ENCODE measurements at places on chromosomes 7 and 10.

DNA sequence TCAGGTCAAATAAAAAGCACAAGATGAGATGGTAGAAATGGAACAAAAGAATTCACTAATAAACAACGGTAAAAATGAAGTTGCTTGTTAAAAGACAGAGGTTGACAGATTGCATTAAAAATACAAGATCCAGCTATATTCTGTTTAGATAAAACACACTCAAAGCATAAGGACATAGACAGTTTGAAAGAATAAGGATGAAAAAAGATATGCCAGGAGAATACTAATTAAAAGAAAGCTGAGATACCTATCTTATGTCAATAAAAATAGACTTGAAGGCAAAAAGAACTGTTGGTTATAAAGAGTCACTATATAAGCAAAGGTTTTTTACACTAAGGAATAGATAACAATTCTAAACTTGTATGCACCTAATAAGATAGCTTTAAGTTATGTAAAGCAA, 105.3 kb downstream of the GPR158 start:
- no peak for DNase-seq

DNA sequence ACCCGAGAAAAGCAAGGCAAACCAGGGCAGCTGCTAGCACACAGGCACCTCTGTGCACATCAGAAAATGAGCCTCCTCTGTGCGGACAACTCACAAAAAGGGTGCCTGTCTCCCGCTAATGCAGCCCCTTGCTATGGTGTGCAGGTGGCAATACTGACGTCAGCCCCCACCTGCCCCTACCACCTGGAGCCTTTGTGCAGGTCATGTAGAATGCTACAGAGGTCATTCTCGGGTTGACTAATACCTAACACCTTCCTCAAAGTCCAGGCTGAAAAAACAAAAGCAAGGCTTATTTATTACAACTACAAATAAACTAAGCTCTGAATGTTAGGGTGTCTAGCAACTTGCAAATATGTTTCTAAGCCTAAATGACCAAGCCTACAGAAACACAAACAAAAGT, 13.9 kb downstream of the PIP4K2A start:
- no peak for DNase-seq

- DNase-seq, result no peak
These were observed 143.4 kb downstream of the TMEM168 start for GRCh38 chr7:112646783-112647182.

- DNase-seq, result no peak
These were observed 210.4 kb upstream of the SVIL start for GRCh38 chr10:29845166-29845565.

DNA sequence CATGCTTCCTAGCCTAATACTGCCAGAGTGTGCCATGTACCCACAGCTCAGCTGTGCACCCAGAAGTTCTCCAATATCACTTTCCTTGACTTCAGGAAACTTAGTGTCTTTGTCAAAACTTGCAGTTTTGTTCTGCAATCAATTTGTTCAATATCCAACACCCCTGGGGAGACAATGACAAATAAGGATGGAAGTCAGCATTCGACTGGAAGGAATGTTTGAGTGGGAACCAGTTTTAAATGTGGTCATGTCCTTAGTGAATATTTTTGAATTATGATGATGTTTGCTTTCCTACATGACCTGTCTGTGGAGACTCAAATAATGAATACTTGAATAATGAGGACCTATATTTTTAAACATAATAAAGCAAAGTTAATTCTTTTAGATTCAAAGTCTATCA, 112.0 kb downstream of the ANK3 start:
- no peak for DNase-seq

- DNase-seq, result no peak
These were observed 81.0 kb upstream of the KMT2E start for GRCh38 chr7:104933022-104933421.

DNA sequence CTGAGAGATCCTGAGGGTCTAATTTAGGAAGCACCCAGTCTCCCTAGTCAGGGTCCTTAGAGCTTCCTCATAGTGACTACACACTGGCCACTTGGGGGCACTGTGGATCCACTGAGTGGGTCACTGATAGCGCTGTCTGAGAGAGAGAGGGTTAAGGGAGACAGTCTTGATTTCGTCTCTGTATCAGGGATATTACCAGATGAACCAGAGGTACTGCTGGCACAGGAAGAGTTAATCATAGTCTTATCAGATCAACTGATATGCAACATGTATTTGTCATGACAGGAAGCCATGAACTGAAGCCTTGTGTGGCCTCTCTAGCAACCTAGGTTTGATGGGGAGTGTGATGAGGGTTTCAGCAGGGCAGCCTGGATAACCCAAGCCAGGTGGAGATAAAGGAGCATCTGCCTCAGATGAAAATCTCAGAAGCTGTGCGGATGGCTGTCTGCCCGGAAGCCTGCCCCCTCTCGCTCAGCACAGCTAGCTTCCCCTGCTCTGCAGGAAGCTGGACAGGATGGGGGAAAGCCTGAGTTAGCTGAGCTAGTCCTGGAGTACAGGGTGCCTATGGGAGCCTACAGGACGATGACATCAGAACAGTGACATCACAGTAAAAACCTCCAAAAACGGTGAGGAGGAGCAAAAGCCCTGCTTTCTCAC, 214.0 kb upstream of the PRSS1 start:
- DNase-seq, result no peak

- no peak for DNase-seq
These were observed 173.9 kb downstream of the RNLS start for GRCh38 chr10:88409236-88409635.

- no peak for DNase-seq
These were observed 15.9 kb downstream of the SH3PXD2A start for GRCh38 chr10:103839519-103839871.

DNA sequence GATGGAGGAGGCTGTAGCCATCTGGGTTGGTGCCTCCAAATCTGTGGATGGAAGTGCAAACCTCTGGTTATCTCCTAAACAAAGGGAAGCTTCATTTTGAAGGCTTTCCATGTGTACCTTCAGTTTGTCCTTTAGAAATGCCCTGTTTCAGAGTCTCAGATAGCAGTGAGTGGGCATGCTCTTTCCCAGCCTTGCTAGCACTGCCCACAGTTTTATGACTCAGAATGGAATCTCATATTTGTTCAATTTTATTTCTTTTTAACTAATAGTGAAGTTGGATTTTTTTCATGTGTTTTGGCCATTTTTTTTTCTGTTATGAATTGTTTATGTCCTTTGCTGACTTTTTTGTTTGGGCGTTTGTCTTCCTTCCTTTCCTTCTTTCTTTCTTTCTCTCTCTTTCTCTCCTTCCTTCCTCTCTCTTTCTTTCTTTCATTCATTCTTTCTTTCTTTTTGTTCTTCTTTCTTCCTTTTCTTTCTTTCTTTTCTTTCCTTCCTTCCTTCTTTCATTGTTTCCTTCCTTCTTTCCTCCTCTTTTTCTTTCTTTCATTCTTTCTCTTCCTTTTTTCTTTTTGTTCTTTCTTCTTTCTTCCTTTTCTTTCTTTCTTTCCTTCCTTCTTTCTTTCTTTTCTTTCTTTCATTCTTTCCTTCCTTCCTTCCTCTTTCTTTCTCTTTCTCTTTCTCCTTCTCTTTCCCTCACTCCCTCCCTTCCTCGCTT, 25.6 kb downstream of the PRF1 start:
- no peak for DNase-seq

DNA sequence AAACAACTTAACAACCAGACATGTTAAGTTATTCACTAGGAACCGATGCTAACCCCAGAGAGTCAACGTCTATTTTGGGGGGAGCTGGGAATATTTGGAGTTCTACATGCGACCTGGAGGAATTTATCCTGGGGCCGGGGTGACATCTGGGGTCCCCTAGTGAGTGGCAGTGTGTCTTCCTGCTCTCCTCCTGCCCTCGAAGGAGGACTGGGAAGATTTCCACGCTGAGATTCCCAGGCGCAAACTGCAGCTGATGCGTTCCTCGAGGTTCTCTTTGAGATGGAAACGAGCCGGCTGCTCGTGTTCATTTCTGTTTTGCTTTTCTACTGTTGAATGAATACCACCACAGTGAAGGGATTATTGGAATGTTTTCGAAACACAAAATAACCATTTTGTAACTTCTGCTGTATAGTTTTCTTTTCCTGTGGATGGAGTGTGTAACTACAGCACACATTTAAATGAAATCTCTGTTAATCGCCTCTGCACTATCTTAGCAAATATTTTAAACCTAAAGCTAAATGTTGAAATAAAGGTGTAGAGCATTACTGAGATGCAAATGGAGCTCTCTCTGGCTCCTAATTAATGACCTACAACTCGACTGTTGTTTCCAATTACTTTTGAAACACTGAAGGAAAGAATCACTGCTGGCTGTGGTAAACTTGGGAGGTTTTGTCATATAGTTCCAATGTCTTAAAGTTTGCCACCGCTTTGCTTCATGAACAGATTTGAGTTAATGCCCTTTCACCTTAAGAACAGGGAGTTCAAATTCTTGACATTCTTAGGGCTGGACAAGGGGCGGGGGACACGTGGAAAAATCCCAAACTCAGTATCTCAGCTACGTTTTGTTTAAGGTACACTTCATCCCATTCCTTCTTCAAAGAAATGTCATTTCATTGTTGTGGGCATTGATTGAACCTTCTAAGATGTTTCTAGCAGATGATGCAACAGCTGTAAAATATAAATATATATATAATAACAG, 21.1 kb downstream of the GATA3 start:
- DNase-seq, result no peak

DNA sequence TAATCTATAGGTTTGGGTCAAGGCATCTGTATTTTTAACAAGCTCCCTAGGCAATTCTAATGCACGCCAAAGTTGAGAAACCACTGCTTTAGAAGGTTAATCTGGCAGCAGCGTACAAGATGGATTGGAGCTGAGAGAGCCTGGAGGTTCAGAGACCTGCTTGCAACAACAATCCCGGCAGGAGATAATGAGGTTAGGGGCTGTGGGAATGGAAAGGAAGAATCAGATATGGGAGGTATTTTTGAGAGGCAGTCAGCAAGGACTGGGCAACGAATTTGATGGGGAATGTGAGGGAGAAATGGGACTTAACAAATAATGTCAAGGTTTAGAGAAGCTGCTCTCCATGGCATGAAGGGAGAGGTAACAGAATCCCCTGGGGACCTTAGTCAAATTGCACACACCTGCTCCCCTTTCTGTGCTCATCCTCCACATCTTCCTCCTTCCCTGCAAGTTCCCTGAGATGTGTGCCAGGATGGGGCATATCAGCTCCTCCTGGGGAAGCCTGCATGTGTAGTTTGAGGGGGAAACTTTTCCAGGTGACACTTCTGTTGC, 731.0 kb upstream of the GALNT17 start:
- no peak for DNase-seq

DNA sequence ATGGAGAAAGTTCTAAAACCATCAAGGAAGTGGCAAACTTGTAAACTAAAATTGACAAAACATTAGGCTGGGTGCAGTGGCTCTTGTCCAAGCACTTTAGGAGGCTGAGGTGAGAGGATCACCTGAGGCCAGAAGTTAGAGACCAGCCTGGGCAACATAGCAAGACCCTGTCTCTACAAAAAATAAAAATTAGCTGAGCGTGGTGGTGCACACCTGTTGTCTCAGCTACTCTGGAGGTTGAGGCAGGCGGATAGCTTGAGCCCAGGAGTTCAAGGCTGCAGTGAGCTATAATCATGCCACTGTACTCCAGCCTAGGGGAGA, 29.4 kb upstream of the HNRNPH3 start:
- DNase-seq, result no peak

- DNase-seq, result no peak
These were observed 60.8 kb upstream of the EEPD1 start for GRCh38 chr7:36092221-36092771.

DNA sequence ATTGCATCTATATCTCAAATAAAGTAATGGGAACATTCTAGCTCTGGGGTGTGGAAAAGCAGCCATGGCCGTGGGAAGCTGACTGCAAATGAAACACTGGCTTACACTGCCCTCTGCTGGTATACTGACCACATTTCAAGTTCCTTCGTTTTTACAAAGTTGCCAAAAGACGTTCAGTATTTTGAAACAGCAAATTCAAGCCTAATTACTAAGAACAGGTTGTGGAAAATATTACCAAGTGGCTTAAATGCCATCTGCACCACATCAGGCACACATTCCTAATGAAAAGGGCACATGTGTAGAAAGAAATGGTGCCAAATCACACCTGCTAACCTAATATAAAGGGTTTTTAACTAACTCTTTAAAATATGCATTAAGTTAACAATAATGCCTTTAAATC, 83.9 kb downstream of the JAZF1 start:
- peak; percentile 19 for DNase-seq

DNA sequence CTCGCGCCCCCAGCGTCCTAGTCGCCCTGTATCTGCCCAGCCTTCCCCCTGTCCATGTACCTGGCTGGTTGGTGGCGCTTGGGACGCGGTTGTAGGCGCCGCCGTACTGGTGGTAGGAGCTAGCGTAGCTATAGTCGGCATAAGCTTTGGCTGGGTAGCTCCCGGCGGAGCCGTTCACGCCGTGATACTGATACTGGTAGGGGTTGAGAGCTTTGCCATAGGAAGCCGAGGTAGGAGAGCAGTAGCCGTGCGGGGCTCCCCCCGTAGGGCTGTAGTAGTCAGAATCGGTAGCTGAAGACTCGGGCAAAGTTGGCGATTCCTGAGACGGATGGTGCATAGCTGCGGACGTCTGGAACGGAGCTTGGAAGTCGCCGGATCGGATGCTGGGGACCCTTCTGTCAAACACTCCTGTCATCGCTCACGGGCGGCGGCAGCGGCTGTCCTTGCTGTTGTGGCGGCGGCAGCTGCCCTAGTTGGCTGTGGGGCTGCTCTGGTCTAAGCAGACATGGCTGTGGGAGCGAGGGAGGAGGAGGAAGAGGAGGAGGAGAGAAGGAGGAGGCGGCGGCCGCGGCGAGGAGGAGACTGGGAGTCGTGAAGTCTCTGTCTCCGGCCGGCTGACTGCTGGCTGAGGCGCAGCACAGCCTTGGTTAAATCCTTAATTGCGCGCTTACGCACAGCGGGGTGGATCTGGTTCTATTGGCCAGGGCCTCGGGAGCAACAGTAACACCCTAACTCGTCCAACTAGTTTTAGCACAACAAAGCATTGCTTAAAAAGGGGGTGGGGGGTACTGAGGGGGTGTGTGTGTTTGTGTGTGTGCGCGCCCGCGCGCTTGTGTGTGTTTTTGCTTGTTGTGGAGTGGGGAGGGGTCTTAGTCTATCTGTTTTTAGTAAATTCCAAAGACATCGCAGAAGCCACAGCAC, at the start of gene DLX5:
Gene DLX5, minus strand, starts transcription at position 623 of the 921 bp plus-strand sequence. Its CDS starts 208 bp downstream, at position 415.
- DNase-seq, result no peak

DNA sequence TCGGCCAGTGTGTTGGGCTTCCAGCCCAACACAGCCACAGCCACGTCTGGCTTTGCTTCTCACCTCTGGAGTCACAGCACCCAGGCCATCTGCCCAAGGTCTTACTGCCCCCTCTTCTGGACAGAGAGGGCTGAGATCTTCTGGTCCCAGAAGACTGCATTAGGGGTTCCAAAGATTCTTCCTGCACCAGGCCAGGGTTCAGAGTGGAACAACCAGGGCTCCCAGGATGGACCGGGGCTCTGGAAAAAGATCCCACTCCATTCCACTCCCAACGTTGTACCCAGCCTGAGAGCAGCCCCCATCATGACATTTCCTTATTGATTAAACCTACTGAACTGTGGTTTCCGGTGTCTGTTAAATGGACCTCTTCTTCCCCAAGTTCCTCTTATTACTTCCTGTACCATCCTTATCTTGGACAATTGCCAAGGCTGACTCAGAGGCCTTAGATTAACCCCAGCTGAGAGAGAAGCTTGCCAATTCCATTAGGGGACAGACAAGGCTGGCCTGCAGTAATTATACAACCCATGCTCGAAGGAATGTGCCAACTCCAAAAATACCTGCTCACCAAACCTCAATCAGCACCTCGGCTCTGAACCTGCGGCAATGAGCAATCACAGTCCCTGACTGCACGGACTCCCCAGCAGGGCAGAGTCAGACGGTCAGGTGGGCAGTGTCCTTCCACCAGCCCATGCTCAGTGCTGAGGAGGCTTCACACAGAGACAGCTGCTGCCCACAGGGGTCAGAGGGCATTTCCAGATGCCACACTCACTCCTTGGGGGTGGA, 47.9 kb upstream of the NPFFR1 start:
- no peak for DNase-seq

GRCh38 chr10:83915801-83916200, 223.5 kb upstream of the GHITM start:
- DNase-seq, result no peak
